ENCODE measurements at places on chromosomes 12 and 14.

DNA sequence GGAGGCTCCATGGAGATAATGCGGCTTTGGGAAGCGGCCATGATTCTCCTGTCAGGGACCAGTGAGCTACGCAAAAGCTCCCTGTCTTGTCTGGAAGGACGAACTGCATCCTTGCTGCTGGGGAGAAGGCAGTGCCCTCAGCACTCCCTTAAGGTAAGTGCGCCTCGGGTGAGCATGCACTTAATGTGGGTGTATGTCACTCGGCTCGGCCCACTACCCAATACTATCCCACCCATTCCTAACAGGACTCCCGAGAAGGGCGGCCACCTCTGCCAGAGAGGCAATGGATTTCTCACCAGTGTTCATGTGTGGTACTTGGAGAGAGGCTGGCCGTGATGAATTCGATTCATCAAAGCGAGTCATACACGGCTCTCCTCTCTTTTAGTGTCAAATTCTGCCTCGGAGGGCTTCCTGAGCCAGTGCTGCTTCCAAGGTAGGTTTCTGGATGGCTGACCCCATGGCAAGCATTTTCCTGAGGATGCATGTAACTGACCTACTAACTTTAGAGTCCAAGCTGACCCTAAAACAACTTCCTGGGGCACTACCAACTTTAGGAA, 151.7 kb upstream of the RTL1 start:
- no peak for DNase-seq

DNA sequence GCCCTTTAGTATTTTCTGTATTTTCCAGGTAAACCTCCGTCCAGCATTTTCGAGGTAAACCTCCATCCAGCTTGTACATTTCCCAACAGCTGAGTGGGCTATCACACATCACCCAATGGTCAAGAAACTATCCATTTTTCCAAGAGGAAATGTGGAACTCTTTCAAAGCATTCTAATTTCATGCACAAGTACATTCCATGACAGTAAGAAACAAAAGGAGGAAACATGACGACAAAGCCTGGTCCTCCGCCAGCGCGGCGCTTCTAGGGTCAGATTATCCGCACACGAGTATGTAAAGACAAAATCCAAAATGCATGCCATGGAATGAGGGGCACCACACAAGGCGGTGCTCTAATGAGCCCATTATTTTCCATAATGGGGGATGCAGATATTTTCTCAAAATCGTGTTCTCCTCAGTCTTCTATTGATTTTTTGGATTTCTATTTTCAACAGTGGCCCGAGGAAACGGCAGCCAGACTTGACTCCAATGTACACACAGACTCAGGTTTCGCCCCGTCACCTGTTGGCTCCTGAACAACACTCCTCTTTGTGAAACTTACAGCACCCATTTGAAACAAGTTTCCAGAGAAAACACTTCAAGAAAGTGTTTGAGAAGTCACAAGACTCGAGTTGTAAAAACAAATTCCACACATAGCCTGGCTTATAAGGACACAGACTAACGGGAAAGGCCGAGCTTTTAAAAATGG, 107.4 kb downstream of the PRICKLE1 start:
- peak; percentile 70 for DNase-seq

- DNase-seq: no peak
These were observed 41.5 kb downstream of the APAF1 start for GRCh38 chr12:98686603-98687002.

DNA sequence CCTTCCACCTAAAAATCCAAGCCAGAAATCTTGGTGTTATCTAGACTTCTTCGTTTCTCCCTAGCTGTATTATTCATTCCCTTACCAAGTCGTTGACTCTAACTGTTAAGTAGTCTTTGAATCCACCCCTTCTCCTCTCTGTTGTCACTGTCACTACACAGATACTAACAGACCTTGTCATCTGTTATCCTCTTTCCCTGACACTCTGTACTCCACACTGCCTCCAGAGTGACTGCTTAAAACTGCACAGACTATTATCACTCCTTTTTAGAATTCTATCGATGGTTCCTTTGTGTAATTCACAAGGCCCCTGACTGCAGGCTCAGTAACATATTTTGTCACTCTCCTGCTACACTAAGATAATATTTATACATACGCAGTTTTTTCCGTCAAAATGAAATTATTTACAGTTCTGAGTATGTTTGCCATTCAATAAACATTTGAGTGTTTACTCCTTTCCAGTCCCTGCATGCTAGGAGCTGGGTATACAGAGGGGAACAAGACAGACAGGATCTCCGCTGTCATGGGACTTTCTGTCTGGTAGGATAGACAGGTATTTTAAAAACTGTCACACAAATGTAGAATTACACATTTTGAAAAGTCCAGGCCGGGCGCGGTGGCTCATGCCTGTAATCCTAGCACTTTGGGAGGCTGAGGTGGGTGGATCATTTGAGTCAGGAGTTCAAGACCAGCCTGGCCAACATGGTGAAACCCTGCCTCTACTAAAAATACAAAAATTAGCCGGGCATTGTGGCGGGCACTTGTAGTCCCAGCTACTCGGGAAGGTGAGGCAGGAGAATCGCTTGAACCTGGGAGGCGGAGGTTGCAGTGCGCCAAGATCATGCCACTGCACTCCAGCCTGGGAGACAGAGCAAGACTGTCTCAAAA, 3.8 kb downstream of the MARS1 start:
- no peak for DNase-seq

DNA sequence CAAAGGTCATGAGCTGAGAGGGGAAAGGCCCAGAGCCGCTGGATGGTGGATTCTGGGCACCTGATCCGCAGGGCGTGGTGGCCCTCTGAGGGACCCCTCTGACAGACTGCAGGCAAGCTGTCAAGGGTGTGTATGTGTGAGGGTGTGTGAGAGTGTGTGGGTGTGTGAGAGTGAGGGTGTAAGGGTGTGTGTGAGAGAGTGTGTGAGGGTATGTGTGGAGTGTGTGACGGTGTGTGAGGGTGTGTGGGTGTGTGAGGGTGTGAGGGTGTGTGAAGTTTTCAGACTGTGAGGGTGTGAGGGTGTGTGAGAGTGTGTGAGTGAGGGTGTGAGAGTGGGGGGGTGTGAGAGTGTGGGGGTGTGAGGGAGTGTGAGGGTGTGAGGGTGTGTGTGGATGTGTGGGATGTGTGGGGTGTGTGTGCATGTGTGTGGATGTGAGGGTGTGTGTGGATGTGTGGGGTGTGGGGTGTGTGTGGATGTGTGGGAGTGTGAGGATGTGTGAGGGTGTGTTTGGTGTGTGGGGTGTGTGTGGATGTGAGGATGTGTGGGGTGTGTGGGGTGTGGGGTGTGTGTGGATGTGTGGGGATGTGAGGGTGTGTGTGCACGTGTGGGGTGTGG, 156.7 kb downstream of the TMEM121 start:
- no peak for DNase-seq

DNA sequence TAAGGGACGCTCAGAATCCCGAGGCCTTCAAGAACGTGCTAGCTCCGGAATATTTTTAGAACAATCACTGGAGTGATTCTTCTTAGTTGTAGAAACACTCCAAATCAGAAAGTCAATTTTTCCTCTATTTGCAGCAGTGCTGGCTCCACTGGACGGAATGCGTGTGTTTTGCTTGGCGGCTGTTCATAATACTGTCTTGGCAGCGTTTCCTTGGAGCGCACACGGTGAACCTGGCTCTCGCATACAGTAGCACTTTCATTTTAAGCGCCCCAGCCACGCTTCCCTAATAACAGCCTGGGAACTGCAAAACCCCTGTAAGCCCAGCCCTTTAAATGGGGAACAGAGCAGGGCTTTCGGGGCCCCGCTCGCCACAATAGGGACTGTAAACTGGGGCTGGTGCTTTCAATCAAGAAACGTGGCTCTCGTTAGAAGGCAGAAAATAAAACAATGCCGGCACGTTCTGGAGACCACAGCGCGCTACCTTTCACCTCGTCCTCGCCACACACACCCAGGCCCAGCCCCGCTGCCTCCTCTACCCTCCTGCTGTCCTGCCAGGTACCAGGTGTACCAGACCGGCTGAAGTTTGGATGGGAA, 79.9 kb downstream of the BCL11B start:
- DNase-seq: peak; percentile 74

GRCh38 chr12:116381744-116382685, 104.5 kb upstream of the MED13L start:
- DNase-seq: peak; percentile 96

DNA sequence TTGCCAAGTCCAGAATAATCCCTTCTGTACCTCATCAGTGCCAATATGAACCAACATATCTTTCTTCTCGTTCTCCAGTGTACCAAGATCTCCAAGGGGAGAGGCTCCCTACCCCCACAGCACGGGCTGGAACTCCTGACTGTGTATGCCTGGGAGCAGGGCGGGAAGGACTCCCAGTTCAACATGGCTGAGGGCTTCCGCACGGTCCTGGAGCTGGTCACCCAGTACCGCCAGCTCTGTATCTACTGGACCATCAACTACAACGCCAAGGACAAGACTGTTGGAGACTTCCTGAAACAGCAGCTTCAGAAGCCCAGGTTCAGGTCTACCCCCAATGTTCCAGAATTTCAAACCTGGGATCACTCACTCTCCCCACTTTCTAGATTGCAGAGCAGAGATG, 10.5 kb upstream of the OAS2 start:
- DNase-seq: no peak

- peak; percentile 35 for DNase-seq
These were observed 72.8 kb upstream of the SAV1 start for GRCh38 chr14:50740856-50741255.

DNA sequence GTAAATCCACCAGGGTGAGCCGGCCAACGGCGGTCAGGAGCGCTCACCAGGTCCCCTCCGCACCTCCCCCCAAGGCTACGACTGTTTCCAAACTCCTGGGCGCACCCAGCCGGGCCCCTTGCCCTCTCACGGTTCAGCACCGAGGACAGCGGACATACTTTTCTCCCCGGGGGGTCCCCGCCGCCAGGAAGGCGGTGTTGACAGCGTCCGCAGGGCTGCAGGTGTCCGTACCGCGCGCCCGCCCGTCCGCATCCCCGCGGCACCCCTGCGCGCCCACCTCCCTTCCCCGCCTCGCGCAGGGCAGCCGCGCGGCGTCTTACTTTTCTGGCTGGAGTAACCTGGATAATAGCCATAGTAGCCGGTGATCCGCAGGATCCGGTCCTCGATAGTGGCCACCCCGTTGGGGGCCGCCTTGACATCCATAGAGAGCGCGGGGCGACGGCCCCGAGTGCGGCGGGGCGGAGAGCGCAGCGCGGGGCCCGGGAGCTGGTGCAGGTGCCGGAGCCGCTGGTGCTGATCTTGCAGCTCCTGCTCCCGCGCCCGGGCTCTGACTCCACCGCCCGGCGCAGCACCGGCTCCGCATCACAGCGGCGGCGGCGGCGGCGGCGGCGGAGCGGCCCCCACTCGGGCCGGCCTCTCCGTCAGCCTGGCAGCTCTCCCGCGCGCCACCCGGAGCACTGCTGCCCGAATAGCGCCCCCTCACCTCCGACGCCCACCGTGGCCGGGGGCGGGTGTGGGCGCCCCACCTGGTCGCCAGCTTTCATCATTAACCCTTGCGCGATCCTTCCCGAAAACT, at the start of gene SLC35F4:
Gene SLC35F4 (minus strand): TSS at position 690 of the 796 bp plus-strand sequence.
- peak; percentile 14 for DNase-seq

DNA sequence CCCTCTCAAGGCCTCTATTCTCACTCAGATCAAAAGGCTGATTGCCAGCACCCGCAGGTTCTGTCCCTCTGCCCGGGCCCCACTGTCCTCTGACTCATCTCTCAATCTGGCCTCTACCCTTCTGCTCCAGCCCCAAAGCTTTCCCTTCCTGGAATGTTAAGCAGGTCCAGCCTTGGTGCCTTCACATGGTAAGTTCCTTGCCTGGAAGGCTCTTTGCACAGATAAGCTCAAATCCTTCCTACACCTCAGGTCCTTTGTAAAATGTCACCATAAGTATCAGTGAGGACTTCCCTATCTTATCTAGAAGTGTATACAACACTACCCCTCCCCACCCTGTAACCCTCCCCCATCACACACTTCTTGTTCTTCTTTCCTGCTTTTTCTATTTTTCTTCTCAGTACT, 22.2 kb downstream of the LPCAT3 start:
- peak; percentile 60 for DNase-seq

- peak; percentile 38 for DNase-seq
These were observed 72.9 kb upstream of the ELK3 start for GRCh38 chr12:96121271-96121711.

DNA sequence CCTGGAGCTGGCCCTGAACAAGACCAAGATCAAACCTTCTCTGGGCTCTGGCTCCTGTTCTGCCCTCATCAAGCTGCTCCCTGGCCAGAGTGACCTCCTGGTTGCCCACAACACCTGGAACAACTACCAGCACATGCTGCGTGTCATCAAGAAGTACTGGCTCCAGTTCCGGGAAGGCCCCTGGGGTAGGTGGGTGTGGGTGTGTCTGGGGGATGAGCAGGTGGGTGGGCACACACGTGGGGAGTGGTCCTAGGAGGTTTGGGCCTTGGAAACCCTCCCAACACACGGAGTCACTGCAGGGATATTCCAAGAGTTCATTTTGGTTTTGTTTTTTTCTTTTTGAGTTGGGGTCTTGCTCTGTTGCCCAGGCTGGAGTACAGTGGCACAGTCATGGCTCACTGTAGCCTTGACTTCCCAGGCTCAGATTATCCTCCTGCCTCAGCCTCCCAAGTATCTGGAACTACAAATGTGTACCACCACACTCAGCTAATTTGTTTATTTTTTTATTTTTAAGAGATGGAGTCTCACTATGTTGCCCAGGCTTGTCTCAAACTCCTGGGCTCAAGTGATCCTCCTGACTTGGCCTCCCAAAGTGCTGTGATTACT, 16.5 kb downstream of the PLBD2 start:
- DNase-seq: no peak

- DNase-seq: no peak
These were observed 31.6 kb upstream of the SERPINA6 start for GRCh38 chr14:94354638-94355185.

- peak; percentile 27 for DNase-seq
These were observed 289.5 kb upstream of the E2F7 start for GRCh38 chr12:77354766-77355362.

GRCh38 chr14:34554540-34555250, 15.2 kb upstream of the EAPP start:
- peak; percentile 26 for DNase-seq

DNA sequence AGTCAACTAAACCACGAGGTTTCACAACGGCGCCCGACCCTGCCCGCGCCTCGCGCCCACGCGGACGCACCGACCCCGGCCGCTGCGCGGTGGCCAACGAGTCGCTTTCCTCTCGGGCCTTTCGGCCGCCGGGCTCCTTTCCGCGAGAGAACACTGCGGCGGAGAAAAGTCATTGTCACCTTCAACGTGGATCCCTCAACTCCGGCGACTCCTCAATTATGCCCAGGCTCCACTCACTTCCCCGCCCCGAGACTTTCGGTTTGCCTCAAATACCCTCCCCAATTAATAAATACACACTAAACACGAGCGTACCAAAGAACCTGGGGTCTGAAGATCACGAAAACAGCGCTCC, 450 bp downstream of the SINHCAF start:
- DNase-seq: no peak

- DNase-seq: no peak
These were observed 95.5 kb upstream of the RPL10L start for GRCh38 chr14:46747001-46747652.

- no peak for DNase-seq
These were observed 14.3 kb downstream of the SERPINA1 start for GRCh38 chr14:94374116-94374515.

DNA sequence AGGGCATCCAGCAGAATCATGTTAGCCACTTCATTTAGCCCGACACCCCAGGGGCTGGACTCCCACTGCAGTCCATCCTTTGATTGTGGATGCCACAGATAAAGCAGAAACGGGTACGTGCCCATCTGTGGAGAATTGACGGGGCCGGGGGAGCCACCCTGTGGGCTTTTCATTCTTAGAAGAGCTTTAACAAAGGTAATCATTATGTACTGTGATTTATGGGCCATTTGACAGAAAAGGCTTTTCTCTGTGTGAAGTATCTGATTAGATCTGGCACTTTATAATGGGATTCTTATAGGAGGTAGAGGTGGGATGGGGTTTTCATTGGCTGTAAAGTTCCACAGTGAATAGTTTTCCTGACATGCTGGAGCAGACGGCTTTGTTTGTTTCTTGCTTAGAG, 40.4 kb downstream of the AACS start:
- DNase-seq: no peak

Data from choroid plexus epithelial cell (primary cell).